Body of pancreas (tissue), 4 donors: ENCODE measurements at places on chromosomes 1 and 21. TPM values are rescaled to one million over a fixed set of nuclear protein-coding genes. Genes with fewer than 3 reads are reported as not detected.

The LCE2C gene
- total RNA-seq, result not detected

The USH2A gene
- 0.33 TPM for total RNA-seq

The TNFRSF8 gene
- total RNA-seq, result not detected

The CD34 gene
- total RNA-seq, result 11.5 TPM

The COL16A1 gene
- 10.1 TPM for total RNA-seq

The OR2AK2 gene
- not detected for total RNA-seq

The FBLIM1 gene
- total RNA-seq, result 42.5 TPM

The IFI44L gene
- 3.9 TPM for total RNA-seq

The MNDA gene
- 3.0 TPM for total RNA-seq

The MTF2 gene
- total RNA-seq, result 13.5 TPM

The KCNN3 gene
- total RNA-seq, result 1.6 TPM

The ZNF281 gene
- 7.9 TPM for total RNA-seq

The RCSD1 gene
- 4.7 TPM for total RNA-seq

The FCMR gene
- not detected for total RNA-seq

The PGLYRP4 gene
- total RNA-seq, result not detected

The DDAH1 gene
- 31.4 TPM for total RNA-seq

The CHI3L1 gene
- 8.2 TPM for total RNA-seq

The BTBD8 gene
- total RNA-seq, result 4.7 TPM

The IL10RB gene
- 6.6 TPM for total RNA-seq

The C1orf56 gene
- total RNA-seq, result 5.7 TPM

The AMY1A gene
- total RNA-seq, result not detected

The NOS1AP gene
- total RNA-seq, result 4.0 TPM

The GPR25 gene
- 1.3 TPM for total RNA-seq

The E2F2 gene
- total RNA-seq, result under 0.01 TPM

The SPOCD1 gene
- not detected for total RNA-seq

The ZNF684 gene
- 17.1 TPM for total RNA-seq

The RTCA gene
- total RNA-seq, result 18.7 TPM

The RHBDL2 gene
- total RNA-seq, result not detected

The FABP3 gene
- total RNA-seq, result not detected

The IGSF9 gene
- total RNA-seq, result 2.3 TPM

The NLRP3 gene
- total RNA-seq, result 0.26 TPM

The CRYAA gene
- total RNA-seq, result not detected

The SMIM34 gene
- total RNA-seq, result not detected

The SLC5A3 gene
- 7.8 TPM for total RNA-seq

The ZNF695 gene
- not detected for total RNA-seq

The PLPPR4 gene
- 0.52 TPM for total RNA-seq

The RWDD3 gene
- total RNA-seq, result 20.8 TPM

The AUNIP gene
- total RNA-seq, result not detected

The BARHL2 gene
- total RNA-seq, result not detected

The APOBEC4 gene
- total RNA-seq, result not detected

The BSND gene
- total RNA-seq, result not detected

The PFDN2 gene
- total RNA-seq, result 29.6 TPM

The CELA2A gene
- 21,046 TPM for total RNA-seq

The TDRD5 gene
- not detected for total RNA-seq
